MV-4-11 (cell line): ENCODE measurements at places on chromosomes 16 and 17.
A peak's percentile ranks its signal among the peaks of the same experiment; 100 is the strongest.

- no peak for DNase-seq
Observed at GRCh38 chr16:13342675-13343074, 441.3 kb downstream of the SHISA9 start.

DNA sequence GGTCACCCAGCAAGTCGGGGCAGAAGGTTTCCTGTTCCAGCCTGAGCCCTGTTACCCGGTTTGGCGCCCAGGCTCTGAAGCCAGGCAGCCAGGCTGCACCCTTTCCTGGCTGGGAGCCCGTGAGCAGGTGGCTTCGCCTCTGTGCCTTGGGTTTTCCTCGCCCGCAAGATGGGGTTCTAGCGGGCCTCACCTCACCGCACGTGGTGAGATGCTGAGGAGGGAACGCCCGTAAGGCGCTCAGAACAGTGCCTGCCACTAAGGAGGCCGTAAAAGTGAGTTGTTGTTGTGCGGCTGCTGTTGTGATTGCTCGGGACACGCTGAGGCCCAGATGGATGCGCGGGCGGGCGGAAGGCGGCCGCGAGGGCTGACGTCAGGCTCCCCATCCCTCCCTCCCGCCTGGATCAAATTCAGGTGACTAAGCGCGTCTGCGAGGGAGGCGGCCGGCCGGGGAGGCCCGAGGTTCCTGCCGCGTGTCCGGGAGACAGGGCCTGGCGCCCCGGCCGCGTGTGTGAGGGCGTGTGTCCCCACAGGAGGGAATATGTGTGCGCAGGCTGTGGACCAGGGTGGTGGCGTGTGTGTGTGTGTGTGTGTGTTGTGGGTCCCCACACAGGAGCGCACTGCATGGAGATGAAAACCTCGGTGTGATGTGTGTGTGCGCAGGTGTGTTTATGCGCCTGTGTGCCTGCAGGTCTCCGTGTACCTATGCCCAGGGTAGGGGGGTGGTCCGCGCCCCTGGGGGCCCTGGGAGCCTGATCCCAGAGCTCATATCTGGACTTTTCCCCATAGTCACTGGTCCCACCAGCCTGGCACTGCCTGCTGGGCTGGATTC is 4.3 kb downstream of the CAMKK1 start:
- peak; percentile 6 for DNase-seq

DNA sequence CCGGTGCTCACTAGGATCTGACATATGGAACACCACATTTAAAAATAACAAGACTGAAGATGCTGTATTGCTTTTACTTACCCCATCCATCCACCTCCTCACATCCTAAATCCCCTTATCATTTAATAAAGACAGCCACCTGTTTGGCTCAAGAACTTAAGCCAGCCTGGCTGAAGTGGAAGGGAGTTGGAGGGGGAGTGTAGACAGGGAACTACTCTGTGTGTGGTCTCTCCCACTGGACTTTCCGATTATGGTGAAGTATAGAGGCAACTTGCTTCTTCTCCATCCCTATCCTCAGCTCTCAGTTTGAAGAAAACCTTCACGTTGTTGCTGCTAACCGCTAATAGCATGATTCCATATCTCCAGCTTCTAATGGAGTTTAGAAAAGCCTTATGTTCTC is 313.4 kb downstream of the CDH11 start:
- no peak for DNase-seq

DNA sequence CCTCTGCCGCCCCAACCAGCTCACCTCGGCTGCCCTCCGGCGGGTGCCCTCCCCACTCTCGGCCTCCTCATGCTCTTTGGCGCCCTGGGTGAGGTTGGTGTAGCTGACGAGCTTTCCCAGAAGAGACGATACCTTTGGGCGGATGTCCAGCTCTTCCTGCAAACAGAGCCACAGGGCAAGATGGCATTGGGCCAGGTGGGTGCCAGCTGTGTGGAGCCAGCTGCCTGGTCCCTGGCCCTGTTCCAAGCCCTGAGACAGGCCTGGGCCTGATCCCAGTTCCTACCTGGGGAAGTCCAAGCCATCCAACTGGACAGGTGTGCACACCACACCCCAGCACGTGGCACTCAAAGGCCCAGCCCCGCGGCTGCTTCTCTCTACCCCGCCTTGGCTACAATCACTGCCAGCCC is 6.9 kb downstream of the SLC12A4 start:
- no peak for DNase-seq

DNA sequence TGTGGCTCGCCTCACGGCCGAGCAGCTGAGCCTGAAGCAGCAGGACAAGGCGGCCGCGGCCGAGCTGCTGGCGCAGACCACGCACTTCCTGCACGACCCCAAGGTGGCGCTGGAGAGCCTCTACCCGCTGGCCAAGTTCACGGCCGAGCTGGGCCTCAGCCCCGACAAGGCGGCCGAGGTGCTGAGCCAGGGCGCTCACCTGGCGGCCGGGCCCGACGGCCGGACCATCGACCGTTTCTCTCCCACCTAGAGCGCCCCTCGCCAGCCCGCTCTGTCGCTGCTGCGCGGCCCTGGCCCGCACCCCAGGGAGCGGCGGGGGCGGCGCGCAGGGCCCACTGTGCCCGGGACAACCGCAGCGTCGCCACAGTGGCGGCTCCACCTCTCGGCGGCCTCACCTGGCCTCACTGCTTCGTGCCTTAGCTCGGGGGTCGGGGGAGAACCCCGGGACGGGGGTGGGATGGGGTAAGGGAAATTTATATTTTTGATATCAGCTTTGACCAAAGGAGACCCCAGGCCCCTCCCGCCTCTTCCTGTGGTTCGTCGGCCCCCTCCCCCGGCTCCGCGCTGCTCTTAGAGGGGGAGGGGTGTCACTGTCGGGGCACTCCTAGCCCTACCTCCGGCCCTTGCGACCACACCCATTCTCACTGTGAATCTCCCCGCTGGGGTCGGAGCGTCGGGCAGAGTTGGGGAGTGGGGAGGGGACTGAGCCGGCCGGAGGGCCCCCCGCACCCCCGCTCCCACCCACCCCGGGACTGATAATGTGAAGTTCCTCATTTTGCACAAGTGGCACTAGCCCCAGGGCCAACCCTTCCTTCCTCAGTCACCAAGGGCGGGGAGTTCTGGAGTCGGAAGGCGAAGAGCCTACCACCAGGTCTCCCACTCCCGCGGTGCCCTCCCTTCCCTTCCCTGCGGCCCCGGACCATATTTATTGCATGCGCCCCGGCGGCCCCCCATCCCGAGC is 4.0 kb downstream of the HIC1 start:
- peak; percentile 79 for DNase-seq
